ENCODE measurements at places on chromosomes 13 and 19. TPM values are rescaled to one million over a fixed set of nuclear protein-coding genes. Genes with fewer than 3 reads are reported as not detected.

DNA sequence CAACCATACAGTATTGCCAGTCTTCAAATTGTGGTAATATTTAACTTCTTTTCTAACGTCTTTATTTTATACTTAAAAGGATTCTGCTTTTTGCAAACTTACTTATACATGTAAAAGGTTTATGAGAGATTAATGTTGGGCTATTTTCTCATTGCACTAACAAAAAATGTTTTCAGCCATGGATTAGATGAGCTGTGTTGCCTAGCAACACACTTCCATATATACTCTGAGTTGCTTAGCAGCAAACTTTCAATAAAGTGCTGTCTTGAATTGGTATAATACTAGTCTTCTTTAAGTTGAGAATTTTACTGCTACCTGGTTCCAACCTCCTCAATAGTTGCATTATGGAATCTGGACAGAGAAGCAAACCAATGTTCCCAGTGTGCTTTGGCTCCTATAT lies 777.4 kb upstream of the PCDH9 start:
- no peak overlapping the region for H3K27ac ChIP-seq
- no peaks in the 10 kb centered on the region for H3K4me1 ChIP-seq
- no peaks in the 10 kb centered on the region for H3K36me3 ChIP-seq
- no peak for DNase-seq
- H3K27me3 ChIP-seq = no peaks in the 10 kb centered on the region

Gene NAXD
- 19.9 TPM for total RNA-seq

Gene ING1
- total RNA-seq = 10.4 TPM

Gene BRME1
- total RNA-seq = 1.5 TPM

- no peak for DNase-seq
- no peak overlapping the region for H3K4me3 ChIP-seq
- no peaks in the 10 kb centered on the region for H3K4me1 ChIP-seq
- H3K27me3 ChIP-seq = no peaks in the 10 kb centered on the region
- H3K36me3 ChIP-seq = no peaks in the 10 kb centered on the region
These were observed 4.1 kb downstream of the NTN5 start for GRCh38 chr19:48668761-48669160.

Gene ZNF554
- 1.8 TPM for total RNA-seq

DNA sequence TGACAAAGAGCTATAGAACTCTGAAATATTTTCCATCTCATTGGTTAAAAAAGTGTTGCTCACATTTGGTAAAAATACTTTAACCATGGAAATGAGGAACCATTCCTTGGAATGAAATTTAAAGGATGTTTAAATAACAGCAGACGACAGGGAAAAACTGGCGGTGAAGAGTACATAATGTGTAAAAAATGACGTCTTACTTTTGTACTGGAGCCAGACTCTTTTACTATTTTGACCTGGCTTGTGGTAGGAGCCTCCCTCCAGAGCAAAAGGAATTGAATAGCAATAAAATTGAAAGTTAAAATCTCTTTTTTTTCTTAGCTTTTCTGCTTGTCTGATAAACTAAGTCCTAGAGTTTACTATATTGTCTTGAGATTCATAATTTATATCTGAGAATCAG lies 426.2 kb upstream of the KLHL1 start:
- no peak overlapping the region for H3K27ac ChIP-seq
- no peaks in the 10 kb centered on the region for H3K27me3 ChIP-seq
- no peak for DNase-seq
- no peak overlapping the region for H3K4me3 ChIP-seq
- H3K4me1 ChIP-seq = no peaks in the 10 kb centered on the region
- H3K36me3 ChIP-seq = no peaks in the 10 kb centered on the region

Gene PRODH2
- not detected for total RNA-seq

GRCh38 chr19:29573486-29573885 lies 32.6 kb upstream of the POP4 start:
- H3K4me3 ChIP-seq = no peak overlapping the region
- no peak for DNase-seq
- H3K27me3 ChIP-seq = no peaks in the 10 kb centered on the region
- H3K27ac ChIP-seq = no peak overlapping the region
- H3K4me1 ChIP-seq = no peaks in the 10 kb centered on the region

DNA sequence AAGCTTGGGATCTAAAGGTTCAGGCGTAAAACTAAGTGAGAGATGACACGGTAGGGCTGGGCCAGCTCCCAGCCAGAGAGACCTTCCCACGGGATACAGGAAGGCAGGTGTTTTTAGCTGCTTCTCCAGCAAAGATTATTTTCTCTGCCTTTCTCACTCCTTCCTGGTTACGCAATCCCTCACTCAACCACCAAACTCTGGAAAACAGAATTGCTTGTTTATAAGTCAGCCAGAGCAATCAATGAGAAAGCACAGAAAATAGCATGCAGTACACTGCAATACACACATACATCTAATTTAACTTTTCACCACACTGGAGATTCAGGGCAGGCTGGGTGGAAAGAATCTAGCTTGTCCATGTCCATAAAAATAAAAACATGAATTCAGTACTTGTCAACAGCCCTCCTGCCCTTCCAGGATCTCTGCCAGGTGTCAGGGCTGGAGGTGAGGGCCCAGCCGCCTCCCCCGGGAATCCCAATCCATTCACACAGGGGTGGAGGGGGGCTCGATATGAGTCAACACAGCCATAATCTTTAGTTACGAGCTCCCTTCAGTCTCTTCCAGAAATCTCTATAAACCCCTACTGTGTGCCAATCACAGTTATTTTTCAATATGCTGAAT lies 12.2 kb downstream of the RHPN2 start:
- H3K4me3 ChIP-seq = no peak overlapping the region
- no peak for DNase-seq
- no peak overlapping the region for H3K27ac ChIP-seq

Gene RASIP1
- 82.1 TPM for total RNA-seq

- no peak overlapping the region for H3K4me3 ChIP-seq
- H3K36me3 ChIP-seq = no peaks in the 10 kb centered on the region
- H3K27ac ChIP-seq = no peak overlapping the region
- no peaks in the 10 kb centered on the region for H3K4me1 ChIP-seq
- no peak for DNase-seq
These were observed 32.0 kb downstream of the ZNRF4 start for GRCh38 chr19:5487222-5487621.

GRCh38 chr19:41415154-41415571 lies 12.0 kb downstream of the B3GNT8 start:
- DNase-seq = no peak
- no peaks in the 10 kb centered on the region for H3K27me3 ChIP-seq
- no peak overlapping the region for H3K27ac ChIP-seq
- H3K36me3 ChIP-seq = no peaks in the 10 kb centered on the region

DNA sequence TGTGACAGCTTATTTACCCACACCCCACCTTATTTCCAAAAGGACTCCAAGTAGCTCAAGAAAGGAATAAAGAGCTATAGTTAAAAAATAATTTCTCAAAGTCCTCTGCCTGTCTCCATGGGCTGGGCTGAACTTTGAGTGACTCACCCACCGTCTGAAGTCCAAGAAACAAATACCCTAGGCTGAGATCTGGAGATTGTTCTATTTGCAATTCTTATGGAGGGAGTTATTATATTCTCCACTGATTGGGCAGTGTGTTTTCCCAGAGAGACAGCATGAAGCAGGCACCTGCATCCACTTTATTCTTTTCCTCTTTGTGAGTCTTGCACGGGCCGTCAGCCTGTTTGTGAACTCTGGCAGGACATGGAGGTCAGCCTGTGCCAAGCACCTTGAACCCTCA lies 63.2 kb downstream of the SHISA2 start:
- H3K4me1 ChIP-seq = no peaks in the 10 kb centered on the region
- no peak for DNase-seq
- no peak overlapping the region for H3K27ac ChIP-seq
- H3K27me3 ChIP-seq = no peaks in the 10 kb centered on the region
- H3K36me3 ChIP-seq = no peaks in the 10 kb centered on the region

Gene NAPSA
- 0.48 TPM for total RNA-seq

- no peaks in the 10 kb centered on the region for H3K36me3 ChIP-seq
- no peak for DNase-seq
- H3K27ac ChIP-seq = no peak overlapping the region
These were observed 174.1 kb downstream of the FGF14 start for GRCh38 chr13:102227741-102228140.

DNA sequence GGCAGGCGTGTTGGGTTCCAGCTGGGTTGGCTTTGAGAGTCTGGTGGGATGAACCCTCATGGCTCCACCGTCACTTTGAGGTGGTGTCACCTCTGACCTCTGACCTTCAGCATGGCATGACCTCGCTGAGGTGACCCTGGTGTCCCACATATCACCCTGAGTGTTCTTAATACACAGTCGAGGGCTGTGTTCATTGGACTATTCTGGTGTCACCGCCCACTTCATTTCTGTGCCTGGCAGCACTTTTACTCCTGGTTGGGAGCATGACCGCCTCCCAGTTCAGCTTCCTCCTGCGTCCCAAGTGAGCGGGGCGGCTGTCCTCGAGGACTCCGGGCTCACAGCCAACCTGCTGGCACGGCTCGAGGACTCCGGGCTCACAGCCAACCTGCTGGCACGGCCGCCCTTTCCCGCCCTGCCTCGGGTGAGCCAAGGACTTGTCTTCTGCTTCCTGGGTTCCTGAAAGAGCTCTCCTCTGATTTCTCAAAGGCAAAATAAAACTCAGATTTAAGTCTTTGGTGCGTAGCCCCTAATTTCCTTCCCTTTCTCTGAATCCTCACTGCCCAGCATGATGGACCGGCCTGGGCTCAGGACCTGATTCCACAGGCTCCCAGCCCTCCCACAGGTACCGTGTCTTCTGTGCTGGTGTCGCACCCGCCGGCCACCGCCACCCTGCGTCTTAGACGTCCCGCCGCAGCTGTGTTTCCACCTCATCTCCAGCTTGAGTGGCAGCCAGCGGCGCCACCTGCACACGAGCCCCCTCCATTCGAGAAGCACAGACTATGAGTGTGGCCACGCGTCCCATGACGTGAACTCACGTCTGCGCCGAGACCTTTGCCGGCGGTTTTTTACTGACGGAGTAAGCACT lies 10.4 kb downstream of the ATP4B start:
- no peak overlapping the region for H3K4me3 ChIP-seq
- H3K4me1 ChIP-seq = peaks cover 4% of the 10 kb centered on the region
- H3K27me3 ChIP-seq = no peaks in the 10 kb centered on the region
- H3K27ac ChIP-seq = no peak overlapping the region

GRCh38 chr19:38880076-38880881 lies 2.2 kb upstream of the RINL start:
- H3K27me3 ChIP-seq = no peaks in the 10 kb centered on the region
- peaks cover 9% of the 10 kb centered on the region for H3K36me3 ChIP-seq
- H3K4me1 ChIP-seq = peaks cover 13% of the 10 kb centered on the region
- no peak for DNase-seq
- no peak overlapping the region for H3K4me3 ChIP-seq

DNA sequence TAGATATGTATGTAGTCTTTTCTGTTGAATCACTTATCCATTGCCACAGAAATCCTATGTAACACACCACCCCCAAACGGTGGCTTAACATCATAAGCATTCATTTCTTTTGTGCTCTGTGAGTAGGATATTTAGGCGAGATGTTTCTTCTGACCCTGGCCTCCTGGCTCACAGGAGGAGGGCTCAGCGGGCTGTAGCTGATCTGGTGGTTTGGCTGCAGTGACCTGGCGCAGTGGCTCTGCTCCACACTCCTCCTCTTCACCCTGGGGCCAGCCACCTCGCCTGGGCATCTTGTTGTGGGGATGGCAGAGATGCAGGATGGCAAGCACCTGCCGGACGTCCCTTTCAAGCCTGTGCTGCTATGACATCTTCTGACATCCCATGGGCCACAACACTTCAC lies 147.1 kb upstream of the IRS2 start:
- no peak overlapping the region for H3K4me3 ChIP-seq
- no peaks in the 10 kb centered on the region for H3K4me1 ChIP-seq
- no peak for DNase-seq
- H3K36me3 ChIP-seq = no peaks in the 10 kb centered on the region
- H3K27ac ChIP-seq = no peak overlapping the region

Data from endothelial cell of umbilical vein (primary cell).